ENCODE measurements at places on chromosomes 2 and 18.
A peak's percentile ranks its signal among the peaks of the same experiment; 100 is the strongest.

DNA sequence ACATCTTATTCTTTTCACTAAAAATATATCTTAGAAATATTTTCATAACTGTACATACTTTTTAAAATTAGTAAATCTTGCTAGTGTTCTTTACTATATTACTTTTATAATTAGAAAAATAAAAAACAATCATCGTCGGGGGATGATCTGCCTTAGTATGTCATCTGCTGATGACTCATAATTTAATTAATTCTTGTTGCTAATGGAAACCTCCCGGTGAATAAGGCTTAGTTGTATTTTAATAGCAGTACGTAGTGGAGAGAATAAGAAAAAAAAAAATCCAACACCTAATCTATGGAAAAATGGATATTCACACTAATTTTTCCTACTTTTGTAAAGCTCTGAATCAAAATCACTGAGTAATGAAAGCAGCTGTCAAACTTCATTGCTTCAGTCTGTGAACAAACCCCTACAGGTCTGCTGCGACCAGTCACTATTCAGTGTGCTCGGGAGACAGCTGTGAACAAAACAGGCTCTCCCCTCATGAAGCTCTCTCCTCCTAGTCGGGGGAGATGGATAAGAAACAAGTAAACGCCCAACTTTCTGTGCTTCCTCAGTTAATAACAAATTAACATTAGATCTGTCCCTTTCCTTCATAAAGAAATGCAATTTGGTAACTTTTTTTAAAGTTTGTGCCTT, 97.4 kb upstream of the UPP2 start:
- DNase-seq, result no peak

GRCh38 chr18:49119401-49119800, 168.6 kb upstream of the SMAD7 start:
- DNase-seq, result no peak

DNA sequence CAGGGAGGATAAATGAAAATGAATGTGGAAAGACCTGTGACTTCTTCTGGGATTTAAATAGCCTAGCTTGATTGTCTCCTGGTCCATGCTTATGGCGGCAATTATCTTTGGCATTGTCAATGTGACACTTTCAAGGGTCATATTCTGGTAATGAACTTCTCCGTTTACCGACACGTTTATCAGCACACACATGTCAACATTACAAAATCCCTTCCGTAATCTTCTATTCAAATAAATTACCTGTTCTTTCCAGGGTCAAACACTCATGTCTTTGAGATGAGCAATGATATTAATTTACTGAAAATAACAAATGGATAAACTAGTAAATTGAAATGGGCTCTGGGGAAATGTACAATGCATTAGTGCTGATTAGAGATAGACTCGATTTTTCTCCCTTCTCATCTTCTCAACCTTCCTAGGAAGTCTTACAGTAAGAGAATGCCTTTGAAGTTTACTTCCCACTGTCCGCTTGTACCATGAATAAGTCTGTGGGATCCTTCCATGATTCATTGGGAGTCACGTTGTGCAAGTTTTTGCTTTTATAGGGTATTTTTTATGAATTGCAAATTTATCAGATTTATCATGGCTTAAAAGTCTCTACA, 646.3 kb upstream of the LRATD1 start:
- DNase-seq, result no peak

GRCh38 chr2:46970334-46971288, 55.0 kb upstream of the MCFD2 start:
- DNase-seq, result peak; percentile 56

- no peak for DNase-seq
These were observed 216.8 kb downstream of the RAD51AP2 start for GRCh38 chr2:17301437-17301836.

DNA sequence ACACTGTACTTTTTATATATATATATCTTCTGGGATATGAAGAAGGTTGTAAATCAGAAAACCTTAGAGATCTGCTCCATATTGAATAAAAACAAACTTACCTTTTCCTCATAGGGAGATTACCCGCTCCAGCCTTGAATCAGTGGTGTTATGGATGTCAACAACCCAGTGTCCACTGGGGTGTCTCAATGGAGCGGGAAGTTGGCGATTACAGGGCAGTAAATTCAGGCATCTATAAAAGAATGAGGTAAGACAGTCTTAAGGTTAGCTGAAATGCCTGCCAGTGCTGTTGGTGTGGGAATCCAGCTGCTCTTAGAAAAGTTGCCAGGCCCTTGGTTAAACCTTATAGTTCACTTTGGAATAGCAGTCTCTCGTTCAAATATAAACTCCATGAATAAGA, 102.3 kb downstream of the R3HDM1 start:
- no peak for DNase-seq
